ENCODE measurements at places on chromosomes 1 and 21. TPM values are rescaled to one million over a fixed set of nuclear protein-coding genes. Genes with fewer than 3 reads are reported as not detected.

HDAC1 gene
- 62.9 TPM for total RNA-seq

IQGAP3 gene
- 36.4 TPM for total RNA-seq

NTRK1 gene
- 0.33 TPM for total RNA-seq

GJA9 gene
- total RNA-seq, result not detected

CD1E gene
- total RNA-seq, result not detected

TMEM52 gene
- 0.91 TPM for total RNA-seq

HNRNPCL4 gene
- total RNA-seq, result not detected

FOXO6 gene
- 0.22 TPM for total RNA-seq

RNU1-3 gene
- 1,539 TPM for total RNA-seq

SPRR4 gene
- total RNA-seq, result not detected

BCL2L15 gene
- total RNA-seq, result 2.3 TPM

SPRR2E gene
- not detected for total RNA-seq

VAV3 gene
- total RNA-seq, result 3.0 TPM

TUFT1 gene
- total RNA-seq, result 90.6 TPM

KCNK2 gene
- 5.7 TPM for total RNA-seq

C1orf185 gene
- not detected for total RNA-seq

CBR3 gene
- 1.3 TPM for total RNA-seq

RGS8 gene
- total RNA-seq, result not detected

LCE1D gene
- not detected for total RNA-seq

OXCT2 gene
- not detected for total RNA-seq

PRRX1 gene
- not detected for total RNA-seq

FMO4 gene
- total RNA-seq, result 1.5 TPM

SDC3 gene
- total RNA-seq, result 21.7 TPM

IRF6 gene
- total RNA-seq, result 106 TPM

OR2AK2 gene
- total RNA-seq, result not detected

CLDN17 gene
- total RNA-seq, result not detected

CAMK1G gene
- not detected for total RNA-seq

KRTAP19-3 gene
- not detected for total RNA-seq

SPRR3 gene
- not detected for total RNA-seq
